ENCODE measurements at places on chromosomes 16 and 17.

DNA sequence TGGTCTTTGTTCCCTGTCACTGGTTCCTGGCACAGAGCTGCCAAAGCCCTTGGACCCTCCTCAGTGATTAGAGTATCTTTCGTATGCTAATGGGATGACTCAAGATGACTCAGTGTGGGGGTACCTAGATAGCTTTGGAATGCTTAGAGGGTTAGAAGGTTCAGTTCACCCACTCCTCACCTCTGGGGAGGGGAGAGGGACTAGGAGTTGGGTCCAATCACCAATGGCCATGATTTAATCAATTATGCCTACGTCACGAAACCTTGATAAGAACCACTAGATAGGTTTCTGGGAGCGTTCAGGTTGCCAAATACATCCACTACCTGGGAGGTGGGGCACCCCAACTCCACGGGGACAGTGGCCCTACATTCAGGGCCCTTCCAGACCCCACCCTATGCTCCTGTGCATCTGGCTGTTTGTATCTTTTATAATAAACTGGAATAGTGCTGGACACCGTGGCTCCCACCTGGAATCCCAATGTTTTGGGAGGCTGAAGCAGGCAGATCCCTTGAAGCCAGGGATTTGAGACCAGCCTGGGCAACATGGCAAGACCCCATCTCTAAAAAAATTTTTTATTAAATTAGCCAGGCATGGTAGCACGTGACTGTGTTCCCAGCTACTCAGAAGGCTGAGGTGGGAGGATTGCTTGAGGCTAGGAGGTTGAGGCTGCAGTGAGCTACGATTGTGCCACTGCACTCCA is 29.2 kb upstream of the LITAF start:
- no peak for DNase-seq

GRCh38 chr17:8147141-8147804 is 4.9 kb downstream of the PER1 start:
- no peak for DNase-seq

DNA sequence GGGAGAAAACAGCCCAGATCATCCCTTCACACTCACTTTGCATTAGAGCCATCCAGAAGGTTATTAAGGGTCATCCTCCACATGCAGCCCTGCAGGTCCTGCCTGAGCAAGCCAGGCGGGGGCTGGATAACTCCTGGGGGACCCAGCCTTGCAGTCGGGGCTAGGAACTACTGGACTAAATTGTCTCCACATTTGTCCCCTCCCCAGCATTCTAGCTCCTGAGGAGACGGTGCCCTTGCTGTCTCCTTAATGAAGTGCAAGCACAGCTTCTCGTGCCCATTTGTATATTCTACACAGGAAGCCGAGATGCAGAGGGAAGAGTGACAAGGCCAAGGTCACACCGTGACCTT is 185.2 kb downstream of the C16orf95 start:
- DNase-seq: no peak

DNA sequence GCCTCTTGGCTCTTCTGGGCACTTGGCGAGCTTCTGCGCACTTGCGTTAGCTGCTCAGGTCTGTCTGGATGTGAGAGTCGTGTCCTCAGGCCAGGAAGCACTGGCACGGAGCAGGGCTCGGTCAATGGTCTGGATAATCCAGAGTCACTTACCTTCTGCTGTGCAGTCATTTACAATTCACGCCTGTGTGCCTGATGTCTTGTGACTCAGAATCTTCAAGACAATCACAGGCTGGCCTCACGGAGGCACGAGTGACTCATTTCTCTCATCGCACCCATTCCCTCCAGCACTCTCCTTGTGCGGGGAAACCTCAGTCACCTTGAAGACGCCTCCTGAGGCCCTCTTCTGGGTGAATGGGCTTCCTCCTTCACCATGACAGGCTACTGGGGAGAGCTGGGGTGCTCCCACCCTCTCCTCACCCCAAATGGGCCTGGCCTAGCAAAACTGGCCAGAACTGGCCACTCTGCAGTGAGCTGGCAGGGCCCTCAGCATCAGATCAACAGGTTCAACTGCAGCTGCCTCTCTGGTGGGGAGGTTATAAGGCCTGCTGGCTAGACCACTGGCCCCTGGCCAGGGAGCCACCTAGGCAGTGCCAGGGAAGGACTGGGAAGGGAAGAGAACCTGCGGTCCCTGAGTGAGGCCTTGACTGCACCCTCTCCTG is 1.9 kb upstream of the CAPN15 start:
- DNase-seq: no peak

DNA sequence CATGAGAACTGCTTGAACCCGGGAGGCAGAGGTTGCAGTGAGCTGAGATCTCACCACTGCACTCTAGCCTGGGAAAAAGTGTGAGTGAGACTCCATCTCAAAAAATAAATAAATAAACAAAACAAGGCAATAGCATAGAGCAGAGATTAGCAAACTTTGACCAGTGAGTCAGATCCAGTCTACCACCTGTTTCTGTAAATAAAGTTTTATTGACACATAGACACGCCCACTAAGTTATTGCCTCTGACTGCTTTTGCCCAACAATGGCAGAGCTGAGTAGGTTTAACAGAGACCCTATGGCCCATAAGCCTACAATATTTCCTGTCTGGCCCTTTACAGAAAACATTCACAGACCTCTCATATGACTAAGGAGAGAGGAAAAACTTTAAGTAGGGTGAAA is 44.3 kb downstream of the XYLT1 start:
- DNase-seq: no peak

- DNase-seq: no peak
Measured at GRCh38 chr16:54633943-54634362, 296.7 kb upstream of the IRX5 start.

DNA sequence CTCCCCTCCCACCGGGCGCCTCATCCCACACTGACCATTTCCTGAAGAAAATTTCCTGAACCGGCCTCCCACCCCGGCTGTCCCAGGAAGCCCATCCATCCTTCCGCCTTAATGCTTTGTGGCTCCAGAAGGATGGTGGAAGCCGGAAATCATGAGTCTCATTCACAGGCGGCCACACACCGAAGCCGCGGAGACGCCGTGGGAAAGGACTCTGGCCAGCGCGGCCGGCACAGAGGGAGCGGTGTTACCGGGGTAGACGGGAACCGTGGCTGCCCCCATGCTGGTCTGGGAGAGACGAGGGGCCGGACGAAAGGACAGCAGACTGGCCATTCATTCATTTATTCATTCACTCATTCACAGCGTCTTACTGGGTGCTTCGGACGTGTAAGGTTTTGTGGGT is 326.8 kb downstream of the SEC14L1 start:
- no peak for DNase-seq

- DNase-seq: no peak
Measured at GRCh38 chr17:74531231-74531761, at the start of gene CD300LB. Gene CD300LB, minus strand, starts transcription at chr17:74531475. Its CDS starts 125 bp downstream, at chr17:74531350.

DNA sequence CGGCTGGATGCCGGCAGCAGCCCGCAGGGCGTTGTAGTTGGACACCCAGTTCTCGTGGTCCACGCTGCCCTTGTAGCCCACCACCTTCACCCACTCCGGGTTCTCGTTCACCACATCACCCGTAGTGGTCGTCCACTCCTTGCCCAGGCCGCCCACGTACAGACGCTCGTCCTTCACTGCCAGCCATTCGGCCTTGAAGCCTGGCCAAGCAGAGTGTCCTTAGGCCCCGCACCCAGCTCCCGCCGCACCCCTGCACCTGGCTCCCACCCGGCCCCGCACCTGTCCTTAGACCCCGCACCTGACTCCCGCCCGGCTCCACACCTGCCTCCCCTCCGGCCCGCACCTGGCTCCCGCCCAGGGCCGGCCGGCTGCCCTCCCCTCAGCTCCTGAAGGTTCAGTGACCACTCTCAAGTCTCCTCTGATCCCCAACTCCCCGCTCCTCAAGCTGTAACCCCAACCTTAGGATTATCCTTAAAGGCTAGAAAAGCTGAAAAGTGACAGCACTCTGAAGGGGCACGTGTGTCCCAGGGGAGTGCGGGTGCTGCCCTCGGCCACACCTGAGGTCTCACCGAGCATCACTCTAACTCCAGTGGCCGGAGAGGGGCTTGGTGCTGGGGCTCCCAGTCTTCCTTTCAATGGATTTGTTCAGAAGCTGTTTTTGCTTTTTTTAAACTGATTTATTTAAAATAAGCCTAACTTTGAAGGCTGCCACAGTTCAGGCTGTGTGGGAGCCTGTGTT is 14.4 kb downstream of the CANT1 start:
- no peak for DNase-seq

DNA sequence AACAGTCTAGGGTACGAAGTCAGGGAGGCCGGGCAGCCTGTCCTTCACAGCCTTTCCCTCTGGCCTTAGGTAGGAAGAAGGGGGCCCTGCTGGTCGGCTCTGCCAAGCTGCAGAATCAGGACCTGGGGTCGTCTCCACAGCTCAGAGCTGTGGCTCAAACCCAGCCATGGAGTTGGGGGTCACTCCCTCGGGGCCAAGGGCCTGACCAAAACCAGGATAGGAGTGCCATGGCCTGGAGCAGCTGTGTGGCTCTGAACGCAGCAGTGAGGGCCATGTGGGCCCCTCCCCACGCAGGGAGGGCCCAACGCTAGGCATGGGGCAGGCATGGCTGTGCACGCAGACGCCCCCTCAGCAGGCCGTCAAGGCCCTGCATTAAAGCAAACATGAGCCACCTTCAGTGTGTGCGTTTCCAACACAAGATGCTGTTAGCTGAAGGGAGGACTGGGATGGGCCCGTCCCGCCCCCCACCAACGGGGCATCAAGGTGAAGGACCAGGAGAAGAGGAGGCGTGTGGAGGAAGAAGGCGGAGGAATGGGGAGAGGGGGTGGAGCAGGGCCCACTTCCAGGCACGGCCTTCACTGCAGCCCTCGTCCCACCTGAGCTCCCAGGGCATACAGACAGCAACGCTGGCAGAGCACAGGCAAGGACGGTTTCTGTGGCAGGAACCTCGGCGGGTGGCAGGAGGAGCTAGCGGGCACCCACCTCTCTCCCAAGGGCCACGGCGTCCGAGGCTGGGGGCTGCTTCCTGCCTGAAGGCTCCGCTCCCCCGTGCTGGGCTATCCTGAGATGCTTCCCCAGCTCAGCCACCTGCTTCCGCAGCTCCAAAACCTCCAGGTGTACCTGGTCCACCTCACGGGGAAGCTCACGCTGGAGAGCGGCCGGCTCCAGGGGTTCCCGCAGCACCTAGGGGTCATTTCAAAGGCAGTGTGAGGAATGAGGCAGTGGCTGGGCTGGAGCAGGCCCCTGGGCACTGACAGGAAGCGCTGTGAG is 55.3 kb downstream of the CCDC57 start:
- no peak for DNase-seq

DNA sequence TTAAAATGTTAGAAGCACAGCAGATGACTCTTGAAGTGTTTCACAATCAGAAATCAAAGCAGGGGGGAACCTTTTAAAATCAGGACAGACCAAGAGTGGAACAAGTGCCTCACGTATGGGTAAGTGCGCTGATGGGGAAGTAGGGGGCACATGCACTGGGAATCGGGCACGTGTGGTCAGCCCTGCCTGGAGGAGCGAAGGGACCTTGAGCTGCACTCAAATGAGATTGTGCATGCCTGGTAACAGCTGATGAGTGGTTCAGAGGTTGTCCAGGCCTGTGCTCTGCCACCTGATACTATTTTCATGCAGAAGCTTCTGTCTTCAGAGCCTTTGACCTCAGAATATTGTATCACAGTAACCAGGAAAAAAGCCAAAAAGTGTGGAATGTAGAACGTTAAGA is 13.7 kb upstream of the XYLT2 start:
- no peak for DNase-seq

DNA sequence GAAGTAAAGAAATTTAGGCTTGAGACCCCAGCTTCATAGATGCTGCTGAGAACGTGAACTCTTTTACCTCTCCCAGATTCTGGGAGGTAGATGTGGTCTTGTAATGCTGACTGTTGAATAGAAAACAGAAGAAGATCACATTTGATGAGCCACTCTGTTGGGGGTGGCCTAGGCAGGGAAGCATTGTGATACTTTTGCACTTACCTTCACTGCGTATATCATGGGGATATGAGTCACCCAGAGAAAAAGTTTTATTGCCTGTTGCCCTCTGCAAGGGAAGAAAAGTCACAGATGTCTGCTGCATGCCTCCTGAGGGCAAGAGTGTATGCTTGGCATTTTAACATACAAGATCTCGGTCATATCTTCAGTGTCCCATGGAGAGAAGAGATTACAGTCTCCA is 365.4 kb downstream of the SNX29 start:
- no peak for DNase-seq

DNA sequence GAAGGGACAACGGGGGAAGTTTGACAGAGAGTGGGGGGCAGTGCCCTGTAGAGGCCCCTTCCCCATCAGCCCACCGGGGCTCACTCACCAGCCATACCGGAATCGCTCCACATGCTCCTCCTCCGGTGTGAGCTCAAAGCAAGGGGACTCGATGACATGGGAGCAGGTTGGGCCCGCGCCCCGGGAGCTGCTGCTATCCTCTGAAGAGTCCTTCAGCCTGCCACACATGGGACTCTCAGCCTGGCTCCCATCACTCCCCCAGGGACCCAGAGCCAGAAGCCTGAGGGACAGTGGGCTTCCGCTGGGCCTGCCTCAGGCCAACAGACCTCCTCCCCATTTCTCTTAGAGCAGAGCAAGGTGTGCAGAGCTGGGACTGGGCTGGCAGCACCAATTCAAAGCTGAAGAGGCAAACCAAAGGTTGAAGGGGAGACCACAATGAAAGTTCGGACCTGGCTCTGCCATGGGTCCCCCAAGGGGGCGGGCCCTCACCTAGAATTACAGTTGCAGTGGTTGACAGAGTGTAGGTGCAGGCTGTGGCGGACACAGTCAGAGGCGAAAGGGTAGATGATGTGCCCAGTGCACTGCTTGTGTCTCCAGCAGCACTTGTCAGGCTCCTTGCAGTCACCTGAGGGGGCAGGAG is 7.3 kb downstream of the PROCA1 start:
- DNase-seq: no peak

DNA sequence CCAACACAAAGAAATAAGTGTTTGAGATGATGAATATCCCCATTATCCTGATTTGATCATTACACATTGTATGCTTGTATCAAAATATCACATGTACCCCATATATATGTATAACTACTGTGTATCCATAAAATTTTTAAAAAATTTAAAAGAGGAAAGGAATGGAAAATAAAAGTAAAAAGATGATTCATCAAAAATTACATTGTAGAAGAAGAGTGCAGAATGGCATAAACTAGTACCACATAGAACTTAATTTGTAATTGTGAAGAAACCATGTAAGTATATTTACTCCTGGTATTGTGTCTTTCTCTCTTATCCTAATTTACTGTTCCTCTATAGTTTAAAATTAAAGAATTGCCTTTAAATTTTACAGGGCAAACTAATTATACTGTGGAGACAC is 11.5 kb upstream of the KRT10 start:
- no peak for DNase-seq

DNA sequence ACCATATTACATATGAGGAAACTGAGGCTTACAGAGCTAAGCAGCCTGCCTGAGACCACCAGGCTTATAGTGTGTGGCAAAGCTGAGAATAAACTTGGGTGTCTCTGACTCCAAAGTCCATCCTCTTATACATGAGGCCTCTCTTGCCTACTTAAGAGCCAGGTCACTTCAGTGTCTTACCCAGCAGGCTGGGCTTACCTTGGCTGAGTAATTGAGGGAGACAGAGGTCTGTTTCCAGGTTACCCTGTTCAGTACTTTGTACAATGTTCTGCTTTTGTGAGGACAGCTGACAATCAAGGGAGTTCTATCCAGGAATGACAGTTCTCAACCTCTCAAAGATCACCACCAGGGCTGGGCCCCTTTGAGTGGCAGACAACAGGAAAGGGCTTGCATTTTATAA is 14.4 kb downstream of the NDUFAB1 start:
- DNase-seq: no peak

GRCh38 chr17:1577182-1577581 is 14.6 kb upstream of the PITPNA start:
- no peak for DNase-seq

- no peak for DNase-seq
Measured at GRCh38 chr17:16288860-16289571, 64.3 kb downstream of the CENPV start.

All from left renal cortex interstitium (tissue), 4 donors.